ENCODE measurements at places on chromosomes 5 and 9. TPM values are rescaled to one million over a fixed set of nuclear protein-coding genes. Genes with fewer than 3 reads are reported as not detected.

The TRMT10B gene
- polyA plus RNA-seq: 9.0 TPM

DNA sequence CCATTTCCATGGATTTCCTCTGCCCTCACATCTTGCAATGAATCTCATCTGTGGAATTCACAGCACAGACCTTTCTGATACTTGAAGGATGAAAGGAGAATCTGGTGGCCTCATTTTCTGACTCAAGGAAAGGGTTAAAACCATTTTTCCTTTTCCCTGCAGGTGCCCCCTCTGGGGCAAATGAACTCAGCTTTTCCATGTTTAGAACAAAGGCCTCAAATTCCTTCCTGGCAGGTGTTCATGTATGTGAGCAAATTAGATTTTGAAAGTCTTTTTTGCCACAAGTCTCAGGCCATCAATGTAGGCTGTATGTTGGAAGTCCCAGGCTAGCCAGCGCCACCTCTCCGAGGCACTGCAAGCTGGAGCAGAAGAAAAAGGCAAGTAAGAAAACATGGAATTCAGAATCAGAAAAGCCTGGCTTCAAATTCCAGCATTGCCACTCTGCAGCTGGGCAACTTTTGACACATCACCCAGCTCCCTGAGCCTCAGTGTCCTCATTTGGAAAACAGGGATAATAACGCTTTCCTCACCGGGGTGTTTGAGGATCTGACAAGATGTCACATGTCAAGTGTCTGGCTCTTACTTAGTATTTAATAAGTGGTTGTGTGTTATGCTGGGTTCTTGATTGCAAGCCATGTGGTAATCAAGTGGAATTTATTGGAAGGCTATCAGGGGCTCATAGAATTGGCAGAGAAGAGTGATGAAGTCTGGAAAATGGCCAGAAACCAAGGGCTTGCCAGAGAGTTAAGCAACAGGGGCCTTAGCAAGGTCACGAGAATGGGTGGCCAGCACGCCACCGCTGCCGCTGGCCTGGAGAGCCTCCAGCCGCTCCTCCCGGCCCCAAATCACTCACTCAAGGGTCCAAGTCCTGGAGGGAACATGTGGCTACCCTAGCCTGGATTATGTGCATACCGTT lies 48.4 kb upstream of the SMIM23 start:
- peak; percentile 60 for DNase-seq

- no peak for DNase-seq
Measured at GRCh38 chr5:134112726-134113362, 1.6 kb upstream of the TCF7 start.

GRCh38 chr5:172420235-172420939 lies 33.9 kb downstream of the SH3PXD2B start:
- peak; percentile 84 for DNase-seq
